ENCODE measurements at places on chromosomes 12 and 14. TPM values are rescaled to one million over a fixed set of nuclear protein-coding genes. Genes with fewer than 3 reads are reported as not detected.

ENO2 gene
- 164 TPM for total RNA-seq

BCL2L2 gene
- total RNA-seq: 11.1 TPM

DAO gene
- total RNA-seq: not detected

KIF26A gene
- 9.1 TPM for total RNA-seq

BCAT1 gene
- 32.2 TPM for total RNA-seq

KLRD1 gene
- total RNA-seq: 0.25 TPM

MGAT4C gene
- total RNA-seq: 79.2 TPM

GABARAPL1 gene
- 47.5 TPM for total RNA-seq

TFCP2 gene
- total RNA-seq: 21.9 TPM

BBOF1 gene
- 6.6 TPM for total RNA-seq

PACS2 gene
- total RNA-seq: 67.9 TPM

OLR1 gene
- total RNA-seq: 2.7 TPM

SIRT4 gene
- 3.9 TPM for total RNA-seq

AMDHD1 gene
- total RNA-seq: 0.25 TPM

DNAH10 gene
- 23.8 TPM for total RNA-seq

TAS2R8 gene
- 0.49 TPM for total RNA-seq

BCL7A gene
- 54.3 TPM for total RNA-seq

CNPY2 gene
- total RNA-seq: 32.0 TPM

WIF1 gene
- total RNA-seq: 0.98 TPM

PALS1 gene
- 18.7 TPM for total RNA-seq

DPPA3 gene
- total RNA-seq: not detected

ETFRF1 gene
- total RNA-seq: 32.7 TPM

TNS2 gene
- 13.5 TPM for total RNA-seq

TPPP2 gene
- not detected for total RNA-seq

SLC38A4 gene
- 0.74 TPM for total RNA-seq

SPRYD4 gene
- total RNA-seq: 1.5 TPM

TSPAN11 gene
- total RNA-seq: 5.7 TPM

POU6F1 gene
- 11.3 TPM for total RNA-seq

ZDHHC17 gene
- total RNA-seq: 187 TPM
